ENCODE measurements at places on chromosomes 7 and 10. TPM values are rescaled to one million over a fixed set of nuclear protein-coding genes. Genes with fewer than 3 reads are reported as not detected.

The EGFR gene
- total RNA-seq, result 78.3 TPM

The LIPF gene
- not detected for total RNA-seq

The PRKG1 gene
- 30.0 TPM for total RNA-seq

DNA sequence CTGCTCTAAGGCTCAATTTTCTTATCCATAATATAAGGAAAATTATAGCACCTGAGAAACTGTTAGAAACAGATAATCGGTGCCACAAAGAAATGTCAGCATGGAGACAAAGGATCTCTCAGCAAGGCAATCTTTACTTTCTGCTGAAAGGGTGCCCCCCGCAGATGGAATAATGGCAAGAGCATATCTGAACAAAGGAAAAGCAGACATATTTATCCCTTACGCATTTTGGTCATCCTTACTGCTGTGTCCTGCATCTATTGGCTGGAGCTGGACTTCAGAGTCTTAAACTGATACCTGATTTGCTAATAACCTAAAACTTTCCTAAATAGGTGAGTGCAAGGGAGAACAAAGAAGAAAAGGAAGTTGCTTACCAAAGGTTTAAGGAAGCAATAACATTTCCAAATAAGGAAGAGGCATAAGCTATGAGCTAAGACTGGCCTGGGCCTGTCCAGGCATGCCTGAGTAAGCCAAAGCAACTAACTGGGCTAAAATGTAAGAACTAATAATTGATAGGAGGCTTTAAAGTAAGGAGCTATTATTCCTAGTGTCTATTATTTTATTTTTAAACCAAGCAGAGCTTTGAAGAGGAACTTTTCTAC, 39.6 kb upstream of the ELMO1 start:
- H3K27ac ChIP-seq, result peak overlapping the region; percentile 13
- no peaks in the 10 kb centered on the region for H3K4me1 ChIP-seq
- no peaks in the 10 kb centered on the region for H3K27me3 ChIP-seq
- DNase-seq, result no peak

- no peak for DNase-seq
- H3K4me3 ChIP-seq, result no peak overlapping the region
- no peak overlapping the region for H3K27ac ChIP-seq
- no peaks in the 10 kb centered on the region for H3K27me3 ChIP-seq
- H3K36me3 ChIP-seq, result no peaks in the 10 kb centered on the region
Measured at GRCh38 chr10:126930131-126930882, 25.1 kb downstream of the DOCK1 start.

DNA sequence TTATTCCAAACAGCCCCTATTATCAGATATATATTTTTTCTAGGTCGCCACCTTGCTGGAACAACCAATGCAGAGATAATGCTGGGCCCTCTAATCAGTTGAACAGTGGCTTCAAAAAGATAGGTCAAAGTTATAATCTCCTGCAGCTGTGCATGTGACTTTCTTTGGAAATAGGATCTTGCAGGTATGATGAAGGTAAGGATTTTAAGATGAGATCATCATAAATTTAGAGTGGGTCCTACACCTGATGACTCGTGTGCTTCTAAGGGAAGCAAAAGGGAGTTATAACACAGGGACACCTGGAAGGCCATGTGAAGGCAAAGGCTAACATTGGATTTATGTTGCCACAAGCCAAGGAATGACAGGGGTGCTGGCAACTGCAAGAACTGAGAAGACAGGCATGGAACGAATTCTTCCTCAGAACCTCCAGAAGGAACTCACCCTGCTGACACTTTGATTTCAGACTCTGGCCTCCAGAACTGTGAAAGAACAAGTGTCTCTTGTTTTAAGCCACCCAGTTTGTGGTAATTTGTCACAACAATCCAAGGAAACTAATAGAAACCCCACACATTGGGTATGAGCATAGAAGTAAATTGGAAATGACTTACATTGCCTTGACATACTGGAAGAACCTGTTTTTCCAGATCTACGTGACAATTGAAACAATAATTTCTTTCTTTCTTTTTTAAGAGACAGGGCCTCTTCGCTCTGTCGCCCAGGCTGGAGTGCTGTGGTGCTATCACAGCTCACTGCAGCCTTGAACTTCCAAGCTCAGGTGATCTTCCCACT, 34.4 kb downstream of the CCDC71L start:
- no peak overlapping the region for H3K27ac ChIP-seq
- no peaks in the 10 kb centered on the region for H3K27me3 ChIP-seq
- no peak for DNase-seq

GRCh38 chr7:148287538-148287937, 303.0 kb upstream of the C7orf33 start:
- no peak overlapping the region for H3K27ac ChIP-seq
- H3K27me3 ChIP-seq, result peaks cover 5% of the 10 kb centered on the region
- no peaks in the 10 kb centered on the region for H3K4me1 ChIP-seq
- DNase-seq, result no peak
- H3K36me3 ChIP-seq, result no peaks in the 10 kb centered on the region
- no peak overlapping the region for H3K4me3 ChIP-seq

DNA sequence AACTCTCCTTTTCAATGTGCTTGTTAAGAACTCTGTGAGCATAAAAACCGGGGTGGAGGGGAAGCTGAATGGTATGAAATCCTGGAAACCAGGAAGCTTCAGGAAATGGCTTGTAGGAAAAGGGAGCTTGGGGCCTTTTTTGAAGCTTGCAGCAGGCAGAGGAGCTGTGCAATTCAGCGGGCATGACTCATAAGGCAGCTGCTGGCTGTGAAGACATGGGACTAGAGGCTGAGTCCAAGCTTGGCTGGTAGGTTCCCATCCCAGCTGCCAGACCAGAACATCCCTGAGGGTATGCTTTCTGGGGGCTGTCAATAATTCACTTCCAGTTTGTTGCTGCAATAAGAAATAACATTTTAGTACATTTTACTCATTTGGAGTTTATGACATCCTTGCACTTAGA, 36.8 kb upstream of the CDC14C start:
- no peaks in the 10 kb centered on the region for H3K36me3 ChIP-seq
- DNase-seq, result no peak
- no peak overlapping the region for H3K27ac ChIP-seq
- H3K27me3 ChIP-seq, result no peaks in the 10 kb centered on the region
- H3K4me3 ChIP-seq, result no peak overlapping the region

GRCh38 chr7:150961510-150962289, 16.4 kb downstream of the KCNH2 start:
- peaks cover 27% of the 10 kb centered on the region for H3K27me3 ChIP-seq
- H3K36me3 ChIP-seq, result no peaks in the 10 kb centered on the region
- no peak for DNase-seq
- peaks cover 13% of the 10 kb centered on the region for H3K4me1 ChIP-seq
- no peak overlapping the region for H3K4me3 ChIP-seq
- H3K27ac ChIP-seq, result no peak overlapping the region

- no peak for DNase-seq
- no peak overlapping the region for H3K27ac ChIP-seq
- H3K4me1 ChIP-seq, result peaks cover 17% of the 10 kb centered on the region
- H3K36me3 ChIP-seq, result no peaks in the 10 kb centered on the region
- no peaks in the 10 kb centered on the region for H3K27me3 ChIP-seq
Measured at GRCh38 chr10:74178042-74178791, 27.2 kb downstream of the ADK start.

Data from upper lobe of right lung (tissue), 1 donor.